Breast epithelium (tissue), 4 donors: ENCODE measurements at places on chromosomes 4 and X. TPM values are rescaled to one million over a fixed set of nuclear protein-coding genes. Genes with fewer than 3 reads are reported as not detected.

GRCh38 chr4:15457406-15458201, 12.1 kb upstream of the CC2D2A start:
- no peak for DNase-seq

- DNase-seq, result no peak
Observed at GRCh38 chr4:159564615-159565014, 461.7 kb downstream of the RAPGEF2 start.

DNA sequence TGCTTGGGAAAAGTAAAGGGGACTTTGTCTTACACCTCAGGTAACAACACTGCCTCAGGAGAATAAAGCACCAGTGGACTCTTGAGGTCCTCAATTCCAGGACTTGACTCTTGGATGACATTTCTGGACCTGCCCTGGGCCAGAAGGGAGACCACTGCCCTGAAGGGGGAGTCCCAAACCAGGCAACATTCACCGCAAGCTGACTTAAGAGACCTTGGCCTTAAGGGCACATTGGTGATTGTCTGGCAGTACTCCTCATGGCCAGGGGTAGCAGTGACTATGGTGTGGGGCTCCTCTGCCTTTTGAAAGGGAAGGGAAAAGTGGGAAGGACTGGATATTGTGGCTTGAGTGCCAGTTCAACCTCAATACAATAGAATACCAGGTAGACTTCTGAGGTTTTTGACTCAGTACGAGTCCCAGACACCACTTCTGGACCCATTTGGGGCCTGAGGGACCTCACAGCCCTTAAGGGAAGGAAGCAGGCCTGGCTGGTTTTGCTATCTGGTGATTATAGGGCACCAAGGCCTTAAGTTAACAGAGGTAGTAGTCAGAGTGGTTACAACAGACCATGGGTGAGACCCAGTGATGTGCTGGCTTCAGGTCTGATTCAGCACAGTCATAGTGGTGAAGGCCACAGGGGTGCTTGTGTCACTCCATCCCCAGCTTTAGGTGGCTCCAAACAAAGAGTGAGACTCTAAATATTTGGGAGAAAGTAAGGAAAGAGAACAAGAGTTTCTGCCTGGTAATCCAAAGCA, 121.2 kb upstream of the TET2 start:
- no peak for DNase-seq

DNA sequence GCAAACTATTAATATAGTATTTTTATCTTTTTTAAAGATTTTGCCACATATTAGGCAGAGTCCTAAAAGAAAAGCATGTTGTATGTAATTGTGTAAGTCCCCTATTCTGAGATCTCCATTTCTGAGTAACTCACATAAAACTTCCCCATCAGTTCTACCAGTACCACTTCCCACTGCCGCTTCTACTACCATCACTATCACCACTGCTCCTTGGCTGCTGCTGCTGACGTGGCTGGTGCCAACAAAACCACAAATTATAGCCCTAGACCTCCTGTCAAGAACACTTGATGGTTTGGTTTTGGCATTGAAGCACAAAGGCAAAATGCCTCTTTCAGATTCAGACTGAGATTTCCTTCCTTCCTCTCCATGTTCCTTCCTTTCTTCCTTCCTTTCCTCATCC, 106.4 kb downstream of the MMRN1 start:
- DNase-seq, result no peak

DNA sequence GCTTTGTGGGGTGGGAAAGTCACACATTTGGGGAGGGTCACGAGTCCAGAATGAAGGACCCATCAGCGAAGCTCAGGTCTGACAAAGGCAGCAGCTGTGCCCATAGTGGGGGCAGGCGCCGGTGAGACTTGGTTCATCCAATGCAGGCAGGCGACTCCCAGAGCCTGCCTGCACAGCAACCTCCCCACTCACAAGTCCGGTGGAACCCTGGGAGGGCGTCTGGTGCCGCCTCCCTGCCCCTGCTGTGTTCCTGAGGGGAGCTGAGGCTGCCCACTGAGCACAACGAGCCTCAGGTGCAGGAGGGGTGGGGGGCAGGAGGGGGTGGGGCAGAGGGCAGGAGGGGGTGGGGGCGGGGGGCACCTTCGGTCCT, 13.7 kb downstream of the LRPAP1 start:
- no peak for DNase-seq

DNA sequence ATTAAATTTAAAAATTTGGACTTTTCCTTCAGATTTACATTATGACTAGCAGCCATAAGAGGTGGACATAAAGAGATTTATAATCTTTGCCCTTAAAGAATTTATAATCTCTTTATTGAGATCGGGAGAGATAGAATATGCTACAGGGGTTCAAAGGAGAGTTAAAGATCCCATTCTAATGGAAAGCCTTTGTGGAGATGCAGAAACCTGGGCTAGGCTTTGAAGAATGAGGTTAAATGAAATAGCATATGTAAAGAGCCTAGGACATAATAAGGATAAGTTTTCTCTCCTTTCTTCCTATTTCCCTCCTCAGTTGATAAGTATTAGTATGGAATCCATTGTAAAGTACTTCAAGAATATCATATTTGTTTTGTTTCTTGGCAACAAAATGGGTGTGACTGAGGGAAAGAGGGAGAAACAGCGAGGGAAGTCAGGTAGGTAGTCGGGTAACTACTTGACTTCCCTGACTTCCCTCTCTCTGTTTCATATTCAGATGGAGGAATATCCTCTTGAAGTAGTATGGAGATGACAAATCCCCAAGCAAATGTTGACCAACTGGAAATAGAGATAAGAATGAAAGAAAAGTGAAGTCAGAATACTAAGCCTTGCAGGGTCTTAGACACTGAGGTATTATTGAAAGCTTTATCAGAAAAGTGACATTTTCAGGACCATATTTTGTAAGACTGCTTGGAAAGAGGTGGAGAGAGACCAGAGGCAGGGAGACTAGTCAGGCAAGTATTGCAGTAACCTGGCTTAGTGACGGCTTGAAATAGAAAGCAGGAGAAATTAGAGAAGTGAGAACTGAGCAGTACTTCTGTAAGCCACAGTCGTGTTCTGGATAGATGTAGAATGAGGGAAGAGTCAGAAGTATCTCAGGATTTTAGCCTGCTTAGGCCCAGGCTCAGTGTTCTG, 82.9 kb downstream of the PDLIM5 start:
- no peak for DNase-seq

DNA sequence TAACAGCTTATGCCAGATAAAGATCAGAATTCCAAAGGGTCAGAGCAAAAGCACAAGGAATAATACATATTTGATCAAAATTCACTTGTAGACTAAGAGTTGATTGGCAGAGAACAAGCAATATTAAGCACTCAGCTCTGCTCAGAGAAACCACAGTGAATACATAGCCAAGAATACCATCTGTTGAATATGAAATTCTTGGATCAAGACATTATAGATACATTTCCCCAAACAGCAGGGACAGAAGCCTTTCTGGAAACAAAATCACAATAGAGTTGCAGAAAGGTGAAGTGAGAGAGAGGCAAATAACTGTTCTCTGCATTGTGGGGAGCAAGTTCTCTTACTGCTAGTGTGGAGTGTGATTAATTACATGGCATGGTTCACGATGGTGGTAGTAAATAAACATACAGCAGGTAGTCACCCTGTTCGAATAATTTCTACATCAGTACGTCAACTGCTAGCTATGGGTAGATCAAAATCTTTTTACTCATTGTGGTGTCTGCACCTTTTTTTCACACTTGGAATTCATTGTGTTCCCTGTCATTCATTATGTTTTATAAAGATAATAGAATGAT, 366.7 kb downstream of the PCDH7 start:
- DNase-seq, result no peak

GRCh38 chrX:69429339-69430015, 74.6 kb upstream of the NALF2 start:
- DNase-seq, result no peak

- no peak for DNase-seq
Observed at GRCh38 chr4:7646384-7647061, 211.8 kb upstream of the PSAPL1 start.

DNA sequence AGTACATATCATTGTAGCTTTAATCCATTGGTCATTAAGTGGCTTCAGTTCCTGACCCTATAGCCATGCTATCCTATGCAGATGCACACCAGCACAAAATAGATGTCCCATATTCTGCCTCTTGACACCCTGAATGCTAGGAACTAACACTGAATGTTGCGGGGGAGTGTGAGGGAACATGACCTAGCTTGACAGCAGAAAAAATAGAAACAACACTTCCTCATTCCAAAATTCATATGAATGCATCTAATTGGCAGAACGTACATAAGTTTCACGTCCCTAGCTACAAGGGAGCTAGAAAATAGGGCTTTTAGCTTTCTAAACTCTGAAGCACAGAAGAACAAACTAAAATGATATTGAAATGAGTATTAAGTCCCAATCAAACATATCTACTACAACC, 14.4 kb upstream of the DCAF8L1 start:
- DNase-seq, result no peak

- no peak for DNase-seq
Observed at GRCh38 chrX:47634871-47635575, 5.3 kb upstream of the CFP start.

DNA sequence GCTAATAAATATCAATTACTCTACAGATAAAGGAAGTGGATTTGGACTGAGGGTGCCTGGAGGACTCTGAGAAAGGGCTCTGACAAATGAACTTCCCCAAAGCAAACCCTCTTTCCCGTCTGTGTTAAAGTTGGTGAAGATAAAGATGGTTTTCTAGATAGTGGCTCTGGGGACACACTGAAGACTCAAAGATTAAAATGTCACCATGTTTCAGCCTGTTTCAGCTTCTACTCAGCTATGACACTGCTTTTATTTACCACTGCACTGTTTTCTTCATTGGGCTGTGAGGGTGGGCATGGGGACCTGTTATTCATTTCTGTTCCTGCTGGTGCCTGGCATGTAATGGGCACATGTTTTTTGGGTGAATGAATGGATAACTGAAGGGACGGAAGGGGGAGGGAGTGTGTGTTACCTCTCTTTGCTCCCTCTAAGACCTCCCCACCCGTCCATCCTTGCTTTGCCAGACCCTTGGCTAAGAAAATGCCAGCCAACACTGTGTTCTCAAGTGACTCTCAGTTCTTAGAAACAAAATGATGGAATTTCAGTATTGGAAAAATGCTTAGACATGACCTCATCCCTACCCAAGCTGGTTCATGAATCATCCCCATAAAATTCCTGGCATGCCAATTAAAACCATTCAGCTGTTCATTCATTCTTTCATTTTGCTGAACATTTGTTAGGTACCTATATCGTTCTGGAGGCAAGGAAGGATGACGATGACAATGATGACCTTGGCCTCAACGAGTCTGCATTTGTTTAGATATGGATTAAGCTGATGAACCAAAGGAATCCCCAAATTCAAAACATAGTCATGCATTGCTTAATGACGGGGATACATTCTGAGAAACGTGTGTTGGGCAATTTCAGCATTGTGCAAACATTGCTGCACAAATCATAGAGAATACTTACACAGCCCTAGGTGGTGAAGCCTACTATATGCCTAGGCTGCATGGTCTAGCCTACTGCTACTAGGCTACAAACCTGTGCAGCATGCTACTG, 13.4 kb upstream of the STK32B start:
- DNase-seq, result no peak

DNA sequence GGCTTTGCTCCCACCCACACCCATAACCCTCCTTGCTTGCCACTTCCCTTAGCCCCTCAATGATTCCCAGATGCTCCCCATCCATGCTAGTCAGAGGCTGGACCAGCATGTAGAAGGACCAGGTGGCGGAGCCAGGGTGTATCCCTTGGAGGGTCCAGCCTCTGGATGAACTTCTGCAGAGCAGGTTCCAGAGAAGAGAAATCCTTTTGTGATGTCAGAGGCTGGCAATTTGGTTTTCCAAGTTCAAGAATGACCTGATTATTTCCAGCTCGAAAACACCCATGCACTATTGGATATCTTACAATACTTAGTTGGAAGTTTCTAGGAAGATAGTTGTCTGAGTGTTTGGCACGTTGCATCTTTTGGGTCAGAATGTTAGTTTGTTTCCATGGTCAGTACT, 168.3 kb upstream of the RPS6KA3 start:
- DNase-seq, result no peak

- no peak for DNase-seq
Observed at GRCh38 chrX:68490644-68491043, 8.2 kb upstream of the YIPF6 start.

DNA sequence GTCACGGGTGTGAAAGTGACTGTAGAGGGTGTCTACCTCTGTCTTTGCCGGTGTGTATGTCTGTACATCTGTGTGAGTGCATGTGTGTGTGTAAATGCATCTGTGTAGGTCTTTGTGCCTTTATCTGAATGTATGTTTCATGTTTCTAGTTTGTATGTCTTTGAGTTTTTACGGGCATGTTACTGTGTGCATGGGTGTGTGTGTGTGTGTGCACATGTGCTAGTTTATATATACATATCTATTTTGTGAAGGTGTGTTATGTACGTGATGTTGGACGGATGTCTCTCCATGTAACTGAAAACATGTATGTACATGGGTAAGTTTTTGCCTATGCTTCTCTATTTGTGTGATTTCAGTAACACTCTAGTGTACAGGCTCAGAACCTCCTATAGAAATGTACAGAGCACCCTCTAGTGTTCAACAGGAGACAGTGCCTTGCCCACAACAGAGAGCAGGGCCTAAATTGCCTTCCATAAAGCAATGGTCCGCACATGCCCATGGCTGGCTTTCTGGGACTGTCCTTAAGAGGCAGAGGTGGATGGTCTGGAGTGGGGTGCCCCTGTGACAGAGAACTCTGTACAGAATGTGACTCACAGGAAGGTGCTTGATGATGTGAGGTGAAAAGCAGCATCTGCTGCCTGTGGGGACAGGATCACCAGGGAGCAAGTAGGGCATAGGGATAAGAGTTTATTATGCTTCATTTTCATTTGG, 343.5 kb downstream of the RAPGEF2 start:
- no peak for DNase-seq

DNA sequence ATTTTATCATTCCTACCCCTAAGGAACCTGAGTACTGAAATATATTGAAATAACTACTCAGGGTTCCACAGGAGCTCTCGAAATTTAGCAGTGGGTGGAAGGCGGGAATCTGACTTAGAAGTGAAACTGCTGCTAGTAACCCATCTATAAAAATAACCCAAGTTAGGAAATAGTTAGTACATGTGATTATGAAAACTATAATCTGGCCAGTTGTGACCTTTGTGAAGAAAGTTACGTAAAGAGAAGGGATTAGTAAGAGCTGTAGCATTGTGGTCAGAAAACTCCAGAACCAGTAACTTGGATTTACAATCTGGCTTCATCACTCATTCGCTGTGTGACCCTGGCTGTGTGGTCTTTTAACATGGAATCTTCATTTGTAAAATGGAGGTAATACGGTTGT, 175.5 kb downstream of the RAPGEF2 start:
- DNase-seq, result no peak

GRCh38 chrX:118522230-118522926, 26.8 kb downstream of the DOCK11 start:
- no peak for DNase-seq

DNA sequence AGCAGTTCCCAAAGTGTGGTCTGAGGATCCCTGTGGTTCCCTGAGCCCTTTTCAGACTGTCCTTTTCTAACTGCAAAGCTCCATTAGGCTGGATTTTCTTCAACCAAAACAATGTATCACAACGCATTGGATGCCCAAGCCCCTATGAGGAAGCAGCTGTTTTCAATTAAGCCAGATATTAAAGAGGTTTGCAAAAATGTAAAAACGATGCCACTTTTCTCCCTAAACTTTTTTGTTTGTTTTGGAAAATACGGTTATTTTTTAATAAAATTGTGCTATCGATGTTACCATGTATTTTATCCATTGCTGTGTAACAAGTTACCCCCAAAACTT, 170.4 kb upstream of the BCOR start:
- no peak for DNase-seq

- no peak for DNase-seq
Observed at GRCh38 chrX:1558761-1559468, 21.9 kb upstream of the P2RY8 start.

Gene MAGEC3
- 0.44 TPM for total RNA-seq

Gene SOWAHD
- 1.9 TPM for total RNA-seq

Gene XAGE1A
- not detected for total RNA-seq

Gene BEND2
- total RNA-seq, result not detected

Gene SPANXA2
- total RNA-seq, result not detected

Gene LPAR4
- 0.98 TPM for total RNA-seq
